ENCODE measurements at places on chromosomes 16 and 17. TPM values are rescaled to one million over a fixed set of nuclear protein-coding genes. Genes with fewer than 3 reads are reported as not detected.

DNA sequence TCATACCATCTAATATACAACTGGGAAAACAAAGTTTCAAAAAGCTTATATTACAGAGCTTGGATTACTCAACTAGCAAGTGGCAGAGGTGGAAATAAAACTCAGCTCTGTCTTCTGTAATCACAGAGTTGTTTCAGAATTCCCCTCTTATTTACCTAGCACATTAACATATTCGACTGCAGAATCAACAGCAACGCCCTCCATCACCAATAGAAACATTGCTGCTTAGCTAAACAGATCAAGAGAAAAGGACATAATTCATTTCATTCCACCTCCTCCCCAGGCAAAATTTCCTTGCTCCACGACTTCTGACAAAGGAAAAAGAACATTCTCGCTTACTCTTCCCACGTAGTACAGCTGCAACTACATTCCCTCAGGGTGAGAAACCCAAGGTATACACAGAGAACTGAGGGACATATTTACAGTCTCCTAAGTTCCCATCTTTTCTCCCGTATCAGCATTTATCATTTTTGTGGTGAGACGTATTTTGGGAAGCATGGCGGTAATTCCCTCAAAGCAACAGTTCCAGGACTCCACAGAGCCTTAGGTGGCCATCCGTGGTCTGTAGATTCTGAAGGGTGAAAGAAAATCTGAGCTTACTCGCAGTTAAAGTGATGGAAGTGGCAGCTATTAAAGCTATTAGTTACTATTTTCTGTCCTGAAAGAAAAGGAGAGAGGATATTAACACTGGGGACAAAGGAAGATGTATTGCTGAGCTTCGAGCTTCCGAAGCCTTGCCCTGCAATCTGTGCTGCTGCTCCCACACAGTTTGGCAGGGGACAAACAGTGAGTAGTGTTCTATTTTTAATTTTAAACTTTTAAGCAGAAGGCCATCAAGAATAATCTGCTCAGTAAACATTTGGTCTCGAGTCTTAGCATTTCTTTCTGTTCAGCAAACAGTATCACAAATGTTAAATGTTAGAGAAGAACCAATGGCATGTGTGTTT lies 1296.2 kb downstream of the CDH8 start:
- DNase-seq, result no peak

GRCh38 chr17:17118399-17118798 lies 76.1 kb downstream of the MPRIP start:
- no peak for DNase-seq

- DNase-seq, result no peak
These were observed at the start of gene FLII for GRCh38 chr17:18258356-18259038. FLII (minus strand) TSS chr17:18258738; CDS start chr17:18258690, 48 bp downstream.

DNA sequence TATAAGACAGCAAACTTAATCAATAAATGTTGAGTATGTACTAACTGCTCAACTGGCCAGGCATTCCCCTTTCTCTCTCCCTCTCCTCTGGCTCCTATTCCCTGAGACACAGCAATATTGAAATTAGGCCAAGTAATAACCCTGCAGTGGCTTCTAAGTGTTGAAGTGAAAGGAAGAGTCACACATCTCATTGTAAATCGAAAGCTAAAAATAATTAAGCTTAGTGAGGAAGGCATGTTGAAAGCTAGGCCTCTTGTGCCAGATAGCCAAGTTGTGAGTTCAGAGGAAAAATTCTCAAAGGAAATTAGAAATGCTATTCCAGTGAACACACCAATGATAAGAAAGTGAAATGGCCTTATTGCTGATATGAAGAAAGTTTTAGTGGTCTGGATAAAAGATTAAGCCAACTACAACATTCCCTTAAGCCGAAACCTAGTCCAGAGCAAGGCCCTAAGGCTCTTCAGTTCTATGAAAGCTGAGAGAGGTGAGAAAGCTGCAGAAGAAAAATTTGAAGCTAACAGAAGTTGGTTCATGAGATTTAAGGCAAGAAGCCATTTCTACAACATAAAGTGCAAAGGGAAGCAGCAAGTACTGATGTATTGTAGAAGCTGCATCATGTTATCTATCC lies 35.4 kb upstream of the ABCC11 start:
- no peak for DNase-seq

DNA sequence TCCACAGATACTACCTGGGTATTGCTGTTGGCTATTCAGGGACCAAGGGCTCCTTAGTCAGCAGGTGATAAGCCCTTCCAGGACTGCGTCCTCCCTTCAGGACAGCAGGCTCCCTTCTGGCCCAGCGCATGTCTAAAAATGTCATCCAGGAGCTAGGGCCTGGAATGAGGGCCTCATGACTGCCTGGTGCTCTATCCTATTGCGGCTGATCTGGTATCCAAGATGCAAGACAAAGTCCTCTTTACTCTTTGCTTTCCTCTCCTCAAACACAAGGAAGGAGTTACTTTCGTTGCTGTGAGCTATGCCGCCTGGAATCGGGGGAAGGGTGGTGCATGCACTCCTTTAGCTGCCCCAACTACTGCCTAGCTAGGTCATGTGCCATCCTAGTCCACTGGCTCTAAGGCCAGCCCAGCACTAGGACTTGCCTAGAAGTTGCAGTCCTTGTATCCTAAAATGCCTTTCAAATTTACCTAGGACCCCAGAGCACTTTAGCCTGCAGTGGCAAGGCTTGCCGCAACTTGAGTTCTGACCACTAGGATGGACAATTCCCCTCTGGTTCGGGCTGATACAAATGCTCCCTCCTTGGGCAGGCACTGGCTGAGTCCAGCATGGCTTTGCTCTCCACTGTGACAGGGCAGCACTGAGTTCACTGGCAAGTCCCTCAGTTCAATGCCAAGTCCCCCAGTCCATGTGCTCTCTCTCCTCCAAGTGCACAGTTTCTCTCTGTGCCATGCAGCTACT lies 10.1 kb upstream of the TMEM219 start:
- no peak for DNase-seq

DNA sequence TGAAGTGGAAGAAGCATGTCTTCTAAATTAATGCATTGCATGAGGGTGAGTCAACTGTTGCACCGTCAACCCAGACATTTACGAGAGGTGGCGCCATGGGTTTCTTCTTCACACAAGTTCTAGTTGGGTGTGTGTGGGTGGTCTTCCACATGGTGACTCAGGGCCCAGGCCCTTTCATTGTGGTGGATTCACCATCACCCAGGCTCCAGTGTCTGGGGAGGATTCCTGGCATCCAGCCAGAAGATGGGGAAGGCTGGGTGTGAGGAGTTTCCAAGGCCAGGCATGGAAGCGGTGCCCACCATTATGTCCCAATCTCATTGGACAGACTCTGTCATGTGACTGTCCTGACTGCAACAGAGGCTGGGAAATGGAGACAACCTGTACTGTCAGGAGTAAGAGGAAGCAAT lies 21.4 kb upstream of the JPH3 start:
- DNase-seq, result peak; percentile 31

DNA sequence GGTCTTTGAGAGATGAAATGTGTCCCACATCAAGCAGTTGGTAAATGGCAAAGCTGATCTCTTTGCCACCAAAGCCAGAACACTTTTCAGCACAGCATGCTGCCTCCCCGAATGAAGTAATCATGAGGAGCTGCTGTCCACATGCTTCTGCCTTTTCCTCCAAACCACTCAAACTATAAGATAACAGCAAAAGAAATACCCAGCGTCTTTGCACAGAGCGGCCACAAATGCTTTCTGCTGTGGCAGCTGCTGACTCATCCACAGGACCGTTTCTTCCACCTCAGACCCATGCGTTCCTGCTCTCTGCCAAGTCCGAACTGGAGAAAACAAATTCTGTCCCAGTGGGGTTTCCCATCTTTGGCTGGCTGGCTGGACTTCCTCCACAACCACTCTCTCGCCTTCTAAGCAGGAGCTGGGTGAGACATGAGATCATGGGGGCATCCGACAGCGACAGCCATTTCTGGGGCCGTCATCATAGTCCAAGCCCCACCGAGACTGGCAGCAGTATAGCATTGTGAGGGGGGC lies 27.1 kb downstream of the TBC1D3B start:
- DNase-seq, result peak; percentile 3

- DNase-seq, result no peak
These were observed 2.8 kb downstream of the ATXN1L start for GRCh38 chr16:71848622-71849021.

- DNase-seq, result no peak
These were observed 37.5 kb downstream of the RBFOX3 start for GRCh38 chr17:79573196-79573896.

DNA sequence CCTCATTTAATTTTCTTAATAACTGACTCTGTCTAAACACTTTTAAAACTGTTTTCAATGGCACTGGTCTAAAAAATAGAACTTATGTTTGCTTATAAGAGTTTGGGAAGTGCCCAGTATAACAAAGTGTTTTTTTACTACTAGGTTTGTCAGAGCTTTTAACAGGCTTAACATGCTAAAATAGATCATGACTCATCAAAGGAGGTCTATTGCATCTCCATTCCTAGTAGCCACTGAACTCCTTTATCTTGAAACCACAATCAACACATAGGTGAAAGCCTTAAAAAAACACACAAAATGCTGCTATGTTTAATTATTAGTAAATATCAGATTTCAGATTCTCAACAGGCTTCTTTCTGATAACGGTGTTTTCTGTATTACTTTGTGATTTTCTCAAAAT lies 196.4 kb upstream of the KIF2B start:
- no peak for DNase-seq

GRCh38 chr17:8322061-8322460 lies 12.0 kb downstream of the ARHGEF15 start:
- DNase-seq, result no peak

DNA sequence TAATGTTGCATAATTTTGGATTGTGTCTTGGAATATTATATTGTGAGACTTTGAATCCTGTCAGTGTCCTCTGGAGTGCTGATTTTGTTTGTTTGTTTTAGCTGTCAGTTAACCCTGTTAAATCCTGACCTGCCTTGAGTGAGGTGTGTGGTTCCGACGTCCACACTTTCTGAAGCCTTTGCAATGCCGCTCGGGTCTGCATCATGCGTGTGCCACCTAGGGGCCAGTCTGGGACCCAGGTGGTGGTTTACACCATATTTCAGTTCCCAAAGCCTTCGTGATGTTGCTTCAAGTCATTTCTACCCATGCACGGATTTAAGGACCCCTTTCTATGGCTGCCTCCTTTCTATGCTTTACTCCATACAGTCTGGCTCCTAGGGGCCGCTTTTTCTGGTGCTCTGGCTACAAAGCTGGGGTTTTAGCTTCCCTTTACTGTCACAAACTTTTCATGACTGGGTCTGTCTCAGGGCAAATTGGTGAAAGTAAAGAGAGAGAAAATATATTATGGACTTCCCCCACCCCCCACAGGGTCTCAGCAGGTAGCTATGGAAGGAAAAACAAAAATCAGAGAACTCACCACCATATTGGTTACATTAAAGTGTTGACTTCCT lies 11.4 kb upstream of the OR4D1 start:
- no peak for DNase-seq

DNA sequence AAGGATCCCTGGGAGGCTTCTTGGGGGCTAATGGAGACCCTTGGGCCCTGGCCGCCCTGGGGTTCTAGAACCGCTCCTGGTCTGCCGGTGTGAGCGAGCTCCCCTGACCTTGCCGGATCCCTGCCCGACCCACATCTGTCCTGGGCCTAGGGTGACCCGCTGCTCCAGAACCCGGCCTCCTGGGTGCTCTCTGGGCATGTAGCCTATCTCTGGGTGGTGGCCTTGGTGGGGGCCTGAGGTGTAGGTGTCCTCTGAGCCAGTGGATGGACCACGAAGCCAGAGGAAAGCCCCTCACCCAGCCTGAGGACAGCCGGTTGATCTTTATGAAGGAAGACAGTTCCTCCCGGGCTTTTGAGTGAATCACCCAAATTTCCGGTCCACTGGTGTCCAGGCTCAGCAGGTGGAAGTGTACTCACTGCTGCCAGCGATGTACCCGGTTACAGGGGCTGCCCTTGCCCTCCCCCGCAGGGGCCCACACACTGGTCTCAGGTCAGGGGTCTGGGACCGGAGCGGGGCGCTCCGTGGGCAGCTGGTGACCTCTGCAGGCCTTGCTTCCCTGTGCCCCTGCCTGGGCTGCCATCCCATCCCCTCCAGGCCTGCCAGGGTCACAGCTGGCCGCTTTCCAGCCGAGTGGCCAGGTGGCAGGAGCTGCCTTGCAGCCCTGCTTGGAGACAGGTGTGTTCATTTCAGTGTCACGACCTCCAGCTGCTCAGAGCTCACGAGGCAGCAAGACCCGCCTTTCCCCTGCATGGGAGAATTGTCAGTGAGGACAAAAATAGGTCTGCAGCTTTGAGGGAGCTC lies 10.5 kb upstream of the GSE1 start:
- DNase-seq, result no peak

GRCh38 chr16:69767459-69768229 lies 5.5 kb downstream of the WWP2 start:
- DNase-seq, result no peak

DNA sequence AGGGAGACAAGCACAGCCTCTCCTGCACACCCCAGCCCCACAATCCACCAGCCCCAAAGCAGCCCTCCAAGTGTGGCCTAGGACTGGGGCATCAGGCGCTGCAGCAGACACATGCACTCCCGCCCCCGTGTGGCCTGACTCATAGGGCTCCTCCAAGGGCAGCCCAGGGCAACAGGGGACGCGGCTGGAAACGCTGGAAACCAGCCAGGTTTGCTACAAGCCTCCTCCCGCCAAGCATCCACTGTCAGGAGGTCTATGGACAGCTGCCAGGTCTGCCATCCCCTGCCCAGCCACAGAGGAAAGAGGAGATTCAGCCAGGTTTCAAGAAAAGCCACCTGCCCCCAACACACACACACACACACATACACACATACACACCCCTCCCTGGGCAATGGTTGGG lies 25.8 kb downstream of the SRCIN1 start:
- no peak for DNase-seq

DNA sequence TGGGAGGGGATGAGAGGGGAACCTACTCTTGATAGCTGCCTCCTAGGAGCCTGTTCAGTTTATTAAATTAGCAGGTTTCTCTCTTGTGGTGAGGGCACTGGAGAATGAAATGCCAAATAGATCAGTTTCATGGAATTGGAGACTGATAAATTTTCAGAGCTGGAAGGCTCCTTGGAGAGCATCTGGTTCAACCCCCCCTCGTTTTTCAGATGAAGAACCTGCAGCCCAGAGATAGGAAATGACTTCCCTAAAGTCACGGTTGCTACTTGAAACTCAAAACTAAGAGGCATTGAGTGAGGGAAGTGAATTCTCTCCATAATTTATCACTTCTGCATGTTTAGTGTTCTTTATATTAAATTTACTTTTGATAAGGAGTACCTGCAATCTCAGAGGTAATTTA lies 366.0 kb upstream of the CCL2 start:
- DNase-seq, result no peak

The KRT39 gene
- polyA plus RNA-seq, result not detected

The ZNF624 gene
- 0.90 TPM for polyA plus RNA-seq

The ZNF205 gene
- polyA plus RNA-seq, result 9.0 TPM

The HSD3B7 gene
- 25.0 TPM for polyA plus RNA-seq

The IKZF3 gene
- not detected for polyA plus RNA-seq

The PTX4 gene
- polyA plus RNA-seq, result not detected

The PIMREG gene
- polyA plus RNA-seq, result 27.0 TPM

The KCNJ18 gene
- polyA plus RNA-seq, result not detected

The HOXB9 gene
- polyA plus RNA-seq, result not detected
